ENCODE measurements at places on chromosomes 6 and 20.

DNA sequence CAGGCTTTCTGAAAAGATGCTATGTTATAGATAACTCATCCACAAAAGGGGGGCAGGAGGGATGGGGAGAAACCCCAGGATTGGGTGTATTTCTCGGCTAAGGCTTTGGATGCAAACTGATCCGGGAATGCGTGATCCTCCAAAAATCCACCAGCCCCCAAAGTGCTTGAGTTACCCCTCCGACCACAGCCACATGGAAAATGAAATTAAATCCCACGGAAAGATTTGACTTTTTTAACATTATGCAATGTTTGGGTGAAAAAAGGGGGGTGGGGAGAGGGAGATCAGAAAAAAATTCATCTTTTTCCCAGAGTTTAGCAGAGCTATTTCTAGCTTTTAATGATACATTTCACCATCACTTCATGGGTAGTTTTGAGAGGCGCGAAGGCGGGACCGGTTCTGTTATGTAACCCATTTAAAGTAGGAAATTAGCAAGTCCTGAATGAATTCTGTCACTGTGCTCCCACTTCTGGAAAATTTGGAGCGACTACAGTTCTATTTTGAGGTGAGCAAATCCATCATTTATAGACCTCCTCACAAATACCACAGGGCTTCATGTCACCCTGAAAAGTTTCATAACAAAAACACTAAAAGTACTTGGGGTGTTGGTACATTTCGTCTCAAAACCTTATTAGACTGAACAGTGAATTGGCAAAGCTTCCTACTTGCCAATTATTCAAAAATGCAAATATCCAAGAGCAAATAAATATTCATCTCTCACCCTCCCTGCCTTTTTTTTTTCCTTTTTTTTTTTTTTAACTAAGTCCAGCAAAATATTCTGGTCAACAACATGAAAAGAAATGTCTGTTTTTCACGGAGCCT lies 51.9 kb upstream of the NFATC2 start:
- no peak for DNase-seq

- no peak for DNase-seq
Observed at GRCh38 chr20:58111310-58112016, 117.0 kb downstream of the ANKRD60 start.

DNA sequence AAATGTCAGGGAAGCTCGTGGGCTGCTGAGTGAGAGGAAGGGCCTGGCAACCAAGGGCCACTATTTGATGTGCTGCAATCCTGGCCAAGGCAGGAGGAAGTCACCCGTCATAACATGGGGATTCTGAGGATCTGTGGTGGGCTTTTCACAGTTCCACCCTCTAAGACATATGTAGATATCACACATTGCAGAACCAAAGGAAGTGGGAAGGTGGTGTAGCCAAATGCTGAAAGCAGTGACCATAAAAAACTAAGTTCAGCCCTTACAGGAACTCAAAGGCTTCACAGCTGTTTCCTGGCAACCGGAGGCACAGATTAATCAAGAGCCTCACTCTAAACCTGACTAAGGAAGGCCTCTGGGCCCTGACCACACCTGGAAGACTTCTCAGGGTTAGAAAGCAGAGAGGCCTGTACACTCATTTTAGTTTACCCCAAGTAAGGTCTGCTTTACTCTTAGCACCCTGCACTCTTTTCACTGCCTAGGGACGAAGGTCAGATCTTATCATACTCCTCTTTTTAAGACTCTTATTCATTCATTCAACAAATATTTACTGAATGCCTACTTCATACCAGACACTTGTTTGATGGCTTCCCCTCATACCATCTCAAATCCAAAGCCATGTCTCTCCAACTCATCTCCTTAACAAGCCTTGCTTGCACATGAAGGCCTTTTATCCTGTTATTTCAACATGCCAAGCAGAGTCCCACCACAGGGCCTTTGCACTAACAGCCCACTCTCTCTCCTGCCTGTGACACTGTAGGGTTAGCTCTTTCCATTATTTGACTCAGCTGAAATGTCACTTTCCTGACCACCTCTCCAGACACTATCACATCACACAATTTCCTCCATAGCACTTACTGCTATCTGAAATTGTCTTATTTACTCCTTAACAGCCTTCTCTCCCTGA lies 2.6 kb downstream of the UBE2V1 start:
- DNase-seq: peak; percentile 65

GRCh38 chr20:37120497-37120896 lies 24.7 kb upstream of the RBL1 start:
- no peak for DNase-seq

DNA sequence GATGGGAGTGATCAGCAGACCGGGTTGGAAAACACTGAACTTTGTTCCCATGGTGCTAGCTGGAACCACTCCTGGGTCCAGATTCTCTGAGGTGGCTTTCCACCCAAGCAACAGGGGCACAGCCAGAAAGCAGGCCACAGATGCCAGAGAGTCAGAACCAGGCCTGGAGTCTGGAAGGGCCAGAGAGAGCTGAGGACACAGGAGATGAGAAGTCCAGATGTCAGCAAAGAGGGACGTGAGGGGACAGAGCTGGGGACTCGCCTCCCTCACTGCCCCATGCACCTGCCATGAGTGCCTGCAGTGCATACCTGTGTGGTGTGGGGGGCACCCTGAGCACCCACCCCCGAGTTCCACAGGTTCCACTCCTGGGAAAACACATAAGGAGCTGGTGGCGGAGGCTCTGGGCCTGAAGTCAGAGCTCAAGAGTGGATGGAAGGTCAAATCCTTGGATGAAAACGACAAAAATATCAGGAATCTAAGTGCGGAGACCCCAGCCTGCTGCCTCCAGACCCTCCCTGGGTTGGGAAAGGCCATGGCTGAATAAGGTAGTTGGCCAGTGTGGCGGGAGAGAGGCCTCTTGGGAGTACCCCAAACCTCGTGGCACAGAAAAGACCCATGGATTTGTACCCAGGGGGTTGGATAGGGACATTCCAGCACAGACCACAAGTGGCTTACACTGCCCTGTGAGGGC lies 224.2 kb downstream of the SYNDIG1 start:
- DNase-seq: no peak
